Activated CD8-positive, alpha-beta T cell treated with anti-CD3 and anti-CD28 coated beads for 36 hours (primary cell): ENCODE measurements at places on chromosomes 11 and 22. TPM values are rescaled to one million over a fixed set of nuclear protein-coding genes. Genes with fewer than 3 reads are reported as not detected.

Gene CYP2D6
- 1.5 TPM for total RNA-seq

Gene FGF4
- total RNA-seq = not detected

DNA sequence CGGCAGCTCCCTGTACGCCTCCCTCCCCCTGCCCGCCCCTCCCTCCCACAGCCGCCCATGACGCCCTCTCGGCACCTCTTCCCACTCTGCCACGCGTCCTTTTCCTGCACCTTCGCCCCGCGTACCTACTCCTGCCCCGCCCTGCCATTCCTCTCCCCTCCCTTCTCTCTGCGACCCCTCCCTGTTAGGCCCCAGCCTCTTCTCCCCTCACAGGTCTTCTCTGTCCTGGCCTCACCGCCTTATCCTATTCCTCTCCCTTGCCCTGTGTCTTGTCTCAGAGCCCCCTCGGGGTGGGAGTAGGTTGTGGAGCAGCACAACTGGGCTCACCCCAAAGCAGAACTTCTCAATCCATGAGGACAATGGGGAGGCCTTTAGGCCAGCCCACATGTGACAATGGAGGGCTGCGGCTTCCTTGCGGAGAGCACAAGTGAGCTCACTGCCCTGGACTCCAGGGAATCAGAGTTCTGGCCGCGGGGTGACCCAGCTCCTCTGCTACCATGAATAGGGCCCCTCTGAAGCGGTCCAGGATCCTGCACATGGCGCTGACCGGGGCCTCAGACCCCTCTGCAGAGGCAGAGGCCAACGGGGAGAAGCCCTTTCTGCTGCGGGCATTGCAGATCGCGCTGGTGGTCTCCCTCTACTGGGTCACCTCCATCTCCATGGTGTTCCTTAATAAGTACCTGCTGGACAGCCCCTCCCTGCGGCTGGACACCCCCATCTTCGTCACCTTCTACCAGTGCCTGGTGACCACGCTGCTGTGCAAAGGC is 539 bp downstream of the SLC35C1 start:
- DNase-seq = no peak

DNA sequence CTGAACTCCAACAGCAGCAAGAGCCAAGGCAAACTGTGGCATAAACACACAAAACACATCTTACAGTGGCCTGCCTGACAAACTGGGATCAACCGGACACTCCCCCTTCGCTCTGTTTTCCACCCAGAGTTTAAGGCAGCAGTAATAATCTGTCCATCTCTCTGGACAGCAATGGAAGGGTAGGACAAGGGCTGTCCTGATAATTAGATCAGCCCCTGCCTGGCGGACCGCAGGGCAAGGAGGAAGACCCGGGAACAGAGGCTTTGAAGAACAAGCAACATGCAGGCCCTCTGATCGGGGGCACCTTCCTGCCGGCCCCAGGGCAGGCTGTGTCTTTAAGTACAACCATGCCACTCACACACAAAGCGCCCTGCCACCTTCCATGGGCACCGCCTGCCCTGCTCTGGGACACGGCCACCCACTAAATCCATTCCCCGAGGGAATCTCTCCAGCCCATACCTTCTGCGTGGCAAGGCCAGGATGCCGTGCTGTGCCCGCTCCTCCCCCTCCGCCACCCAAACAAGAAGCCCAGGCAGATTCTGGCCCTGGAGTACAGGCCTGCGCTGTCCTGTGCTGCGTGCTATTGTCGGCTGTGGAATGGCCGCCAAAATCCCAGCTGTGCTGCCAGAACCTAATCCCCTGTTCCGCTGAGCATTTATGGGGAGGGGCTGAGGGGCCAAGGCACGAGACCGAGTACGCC is 38.8 kb downstream of the NUMA1 start:
- peak; percentile 55 for DNase-seq

- no peak for DNase-seq
Observed at GRCh38 chr11:88435415-88435814, 97.9 kb upstream of the CTSC start.

- DNase-seq = no peak
Observed at GRCh38 chr11:84724256-84724655, 902.9 kb downstream of the DLG2 start.
